ENCODE measurements at places on chromosomes 3 and 15. TPM values are rescaled to one million over a fixed set of nuclear protein-coding genes. Genes with fewer than 3 reads are reported as not detected.

The CNTN4 gene
- 11.1 TPM for total RNA-seq

The SLC6A1 gene
- 3.6 TPM for total RNA-seq

The GALNT15 gene
- not detected for total RNA-seq

DNA sequence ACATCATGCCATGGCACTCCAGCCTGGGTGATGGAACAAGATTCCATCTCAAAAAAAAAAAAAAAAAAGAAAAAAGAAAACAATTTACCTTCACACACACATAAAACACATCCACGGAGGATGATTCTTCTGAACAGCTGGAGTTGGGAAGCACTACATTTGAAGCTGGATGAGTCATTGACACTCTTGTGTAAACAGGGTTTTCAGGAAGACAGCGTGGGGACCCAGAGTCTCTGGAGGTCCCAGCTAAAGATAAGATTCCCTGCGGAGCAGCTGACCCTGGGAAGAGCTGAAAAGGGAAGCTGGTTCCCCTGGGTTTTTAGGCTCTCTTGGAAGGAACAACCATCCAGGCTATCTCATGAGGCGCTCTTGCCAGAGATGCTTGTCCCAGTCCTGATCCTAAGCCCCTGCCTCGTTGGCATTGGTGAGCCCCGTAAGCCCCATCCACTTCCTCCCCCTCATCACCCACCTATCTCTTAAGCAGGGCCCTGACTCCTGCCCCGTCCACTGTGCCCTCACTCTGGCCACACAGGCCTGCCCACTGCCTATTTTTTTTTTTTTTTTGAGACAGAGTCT is 32.0 kb upstream of the FURIN start:
- DNase-seq, result peak; percentile 80

DNA sequence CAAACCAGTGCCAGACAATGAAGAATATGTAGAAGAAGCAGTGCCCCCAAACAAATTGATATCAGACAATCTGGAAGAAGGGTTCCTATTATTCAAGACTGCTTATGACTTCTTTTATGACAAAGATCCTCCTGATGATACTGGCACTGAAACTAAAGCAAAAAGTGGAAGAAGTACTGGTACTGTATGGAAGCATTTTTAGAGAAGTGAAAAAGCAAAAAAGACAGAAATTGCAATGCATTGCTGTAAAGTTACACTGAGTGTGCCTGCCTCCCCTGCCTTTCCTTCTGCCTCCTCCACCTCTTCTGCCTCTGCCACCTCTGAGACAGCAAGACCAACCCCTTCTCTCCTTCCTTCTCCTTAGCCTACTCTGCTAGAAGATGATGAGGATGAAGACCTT is 167.6 kb downstream of the PLCL2 start:
- no peak for DNase-seq

DNA sequence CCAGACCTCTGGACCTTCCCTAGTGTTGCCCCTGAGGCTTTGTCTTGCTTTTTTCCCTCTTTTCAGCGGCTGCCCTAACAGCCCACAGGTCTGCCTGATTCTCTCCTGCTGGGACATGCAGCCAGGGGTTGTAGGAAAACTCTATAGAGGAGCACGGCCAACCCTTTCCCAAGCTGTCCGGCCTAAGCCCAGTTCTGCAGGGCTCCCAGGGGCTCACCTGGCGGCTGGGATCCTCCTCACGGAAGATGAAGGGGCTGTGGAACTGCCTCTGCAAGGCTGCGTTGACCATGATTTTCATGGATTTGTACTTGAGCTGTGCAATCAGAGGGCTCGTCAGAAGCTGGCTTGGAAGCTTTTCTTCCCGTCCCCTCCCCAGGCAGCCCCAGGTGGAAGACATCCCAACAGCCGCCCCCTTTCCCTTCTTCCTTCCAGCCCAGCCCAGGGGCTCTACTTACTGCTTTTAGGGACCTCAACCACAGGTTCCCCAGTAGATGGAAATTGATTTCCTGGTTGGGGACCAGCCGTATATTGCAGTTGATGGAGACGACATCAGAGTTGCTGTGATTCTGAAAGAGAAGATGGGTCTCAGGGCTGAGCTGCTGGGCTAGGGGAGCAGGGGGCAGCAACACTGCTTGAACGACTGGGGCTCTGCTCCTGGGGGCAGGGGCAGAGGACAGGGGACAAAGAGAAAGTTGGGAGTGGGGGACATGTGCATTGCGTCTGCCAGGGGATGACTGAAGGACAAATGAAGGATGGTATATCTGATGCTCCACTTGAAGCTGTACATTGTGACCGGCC is 29.8 kb downstream of the FEM1B start:
- peak; percentile 31 for DNase-seq

DNA sequence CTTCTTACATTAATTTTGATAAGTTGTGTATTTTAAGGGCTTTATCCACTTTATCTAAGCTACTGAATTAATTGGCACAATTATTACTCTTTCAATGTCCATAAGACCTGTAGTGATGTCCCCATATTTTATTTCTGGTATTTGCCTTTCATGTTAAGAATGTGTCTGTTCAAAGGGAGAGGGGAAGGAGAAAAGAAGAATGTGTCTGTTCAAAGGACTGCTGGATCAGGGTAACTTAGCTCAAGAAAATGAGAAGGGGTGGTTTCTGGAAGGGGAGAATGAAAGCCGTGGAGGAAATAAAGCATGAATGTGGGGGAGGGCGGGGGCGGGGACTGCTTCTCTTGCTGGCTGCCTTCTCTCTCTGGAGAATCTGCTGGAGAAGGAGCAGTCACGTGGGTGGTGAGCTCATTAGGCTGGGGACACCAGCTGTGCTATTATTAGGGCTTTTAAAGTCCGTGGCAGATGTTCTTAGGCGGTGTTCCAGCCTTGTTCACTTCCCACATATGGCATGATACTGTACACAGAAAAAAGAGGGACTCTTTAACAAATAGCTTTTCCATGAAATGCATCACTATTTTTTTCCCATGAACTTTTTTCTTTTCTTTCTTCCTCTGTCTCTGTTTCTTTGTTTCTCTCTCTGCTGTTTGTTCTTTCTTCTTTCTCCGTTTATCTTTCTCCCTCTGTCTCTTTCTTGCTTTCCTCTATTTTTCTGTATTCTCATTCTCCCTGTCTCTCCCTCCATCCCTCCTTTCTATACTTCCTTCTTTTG is 63.7 kb upstream of the ULK4 start:
- DNase-seq, result peak; percentile 93

GRCh38 chr3:107981471-107982111 is 109.2 kb downstream of the CD47 start:
- DNase-seq, result peak; percentile 56

- DNase-seq, result no peak
Measured at GRCh38 chr3:71374582-71374981, 208.9 kb downstream of the FOXP1 start.

- no peak for DNase-seq
Measured at GRCh38 chr3:127759826-127760225, 62.5 kb downstream of the MGLL start.

GRCh38 chr3:19526071-19526470 is 377.8 kb downstream of the KCNH8 start:
- DNase-seq, result no peak

DNA sequence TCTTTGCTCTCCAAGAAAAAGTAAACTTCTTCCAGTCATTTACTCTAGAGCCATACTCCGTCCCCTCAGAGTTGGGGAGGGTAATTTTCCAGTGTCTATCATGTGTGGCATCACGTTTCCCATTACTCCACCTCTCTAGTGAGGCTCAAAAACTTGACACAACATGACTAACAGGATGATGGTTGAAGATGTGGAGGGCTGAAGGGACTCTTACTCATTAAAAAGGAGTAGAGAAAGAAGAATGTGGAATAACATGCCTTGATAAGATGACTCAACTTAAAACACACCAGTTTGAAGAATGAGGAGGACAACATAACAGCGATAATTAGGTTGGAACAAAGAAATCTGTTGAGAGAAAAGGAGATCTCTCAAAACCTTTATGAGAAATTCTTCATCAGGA is 894.3 kb downstream of the OTOL1 start:
- DNase-seq, result no peak

- no peak for DNase-seq
Measured at GRCh38 chr3:143835312-143835711, 13.0 kb downstream of the SLC9A9 start.

DNA sequence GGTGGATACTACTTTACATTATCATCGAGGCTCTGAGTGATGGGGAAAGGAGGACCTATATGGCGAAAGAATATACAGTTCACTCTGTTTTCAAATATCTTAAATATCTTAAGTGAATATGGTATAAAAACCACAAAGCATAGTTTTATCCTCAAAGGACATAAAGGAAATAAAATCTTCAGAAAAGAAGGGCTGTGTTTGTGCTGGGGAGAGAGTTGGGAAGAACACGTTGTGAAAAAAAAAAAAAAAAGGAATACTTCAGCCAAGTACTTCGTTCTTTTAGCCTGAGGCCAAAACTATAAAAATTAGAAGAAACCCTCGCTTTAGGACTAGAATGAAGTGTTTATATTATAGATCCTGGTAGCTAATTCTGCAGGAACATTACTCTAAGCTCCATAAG is 10.2 kb upstream of the TMEM212 start:
- DNase-seq, result no peak

DNA sequence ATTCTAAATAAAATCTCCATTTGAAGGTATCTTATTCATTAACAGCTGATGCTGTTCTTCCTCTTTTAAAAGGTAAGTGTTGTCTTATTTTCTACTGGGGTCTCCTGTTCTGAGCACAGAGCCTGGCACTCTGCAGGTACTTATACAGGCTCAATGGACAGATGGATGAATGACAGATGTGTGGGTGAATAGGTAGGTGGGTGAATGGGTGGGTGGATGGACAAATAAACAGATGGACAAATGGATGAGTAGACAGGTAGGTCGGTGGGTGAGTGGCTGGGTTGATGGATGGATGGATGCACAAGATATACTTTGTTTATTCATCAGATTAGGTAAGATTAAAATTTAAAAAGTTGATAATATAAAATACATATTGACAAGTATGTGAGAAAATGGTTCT is 53.5 kb downstream of the SLC41A3 start:
- DNase-seq, result no peak

- no peak for DNase-seq
Measured at GRCh38 chr15:91866971-91867372, 13.5 kb downstream of the SLCO3A1 start.

GRCh38 chr3:183487896-183488295 is 59.5 kb upstream of the MCF2L2 start:
- DNase-seq, result no peak

- no peak for DNase-seq
Measured at GRCh38 chr3:23175341-23176083, 27.6 kb upstream of the UBE2E2 start.

DNA sequence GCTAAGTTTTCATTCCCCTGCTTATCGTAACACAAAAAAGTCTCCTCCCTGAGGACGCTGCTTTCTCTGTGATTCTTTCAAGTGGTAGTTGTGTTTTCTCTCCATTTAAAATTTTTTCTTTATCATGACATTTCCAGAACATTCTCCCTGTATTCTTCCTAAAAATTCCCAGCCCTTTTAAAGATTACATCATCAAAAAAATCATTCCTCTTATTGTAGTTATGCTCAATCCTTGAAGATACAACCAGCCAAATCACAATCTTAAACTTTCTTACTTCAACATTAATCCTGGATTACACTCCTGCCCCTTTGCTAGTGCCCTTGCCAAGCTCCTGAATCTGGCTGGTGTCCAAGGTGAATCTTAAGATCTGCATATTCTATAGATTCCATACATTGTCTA is 163.7 kb upstream of the CBLB start:
- DNase-seq, result no peak
